Tongue (tissue), 3 donors: ENCODE measurements at places on chromosomes 4 and X.
A peak's percentile ranks its signal among the peaks of the same experiment; 100 is the strongest.

GRCh38 chrX:17072301-17072700, 125.8 kb downstream of the REPS2 start:
- DNase-seq = no peak

DNA sequence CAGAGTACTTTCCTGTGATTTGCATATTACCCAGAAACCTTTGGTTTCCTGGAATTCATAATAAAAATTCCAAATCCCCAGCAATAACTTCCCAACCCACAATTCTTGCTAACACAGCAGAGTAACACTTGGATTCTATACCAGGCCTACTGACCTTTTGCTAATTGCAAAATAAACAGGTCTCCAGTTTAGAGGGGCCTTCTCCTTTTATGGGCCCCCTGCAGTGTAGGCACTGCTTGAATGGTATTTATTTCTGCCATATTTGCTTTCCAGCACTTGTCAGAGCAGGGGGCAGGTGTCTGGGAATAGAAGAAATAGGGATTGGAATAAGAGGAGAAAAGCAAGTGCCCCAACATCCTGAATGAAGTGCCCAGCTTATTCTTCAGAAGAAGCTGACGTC, 25.3 kb upstream of the GPC3 start:
- DNase-seq = no peak

- no peak for DNase-seq
These were observed 511 bp upstream of the DUSP21 start for GRCh38 chrX:44843318-44843702.

DNA sequence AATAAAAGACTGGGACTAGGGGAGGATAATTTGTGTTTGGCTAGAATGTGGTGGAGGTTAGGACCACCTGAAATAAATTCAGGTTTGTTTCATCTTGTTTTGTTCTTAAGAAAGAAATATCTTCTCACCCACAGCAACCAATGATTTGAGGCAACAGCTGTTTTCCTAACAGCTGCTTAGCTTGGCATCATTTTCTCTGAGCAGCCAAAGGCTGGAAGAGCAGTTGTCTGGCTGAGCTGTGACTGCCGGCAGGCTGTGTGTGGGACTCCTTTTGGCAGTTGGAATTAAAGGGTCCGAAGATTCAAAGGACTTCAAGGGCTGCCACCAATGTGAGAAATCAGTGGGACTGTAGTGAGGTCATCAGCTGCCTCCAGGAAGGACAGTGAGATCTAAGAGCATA, 5.0 kb downstream of the TRIM75 start:
- DNase-seq = peak; percentile 93

GRCh38 chr4:184590196-184590595, 59.1 kb downstream of the CASP3 start:
- no peak for DNase-seq

DNA sequence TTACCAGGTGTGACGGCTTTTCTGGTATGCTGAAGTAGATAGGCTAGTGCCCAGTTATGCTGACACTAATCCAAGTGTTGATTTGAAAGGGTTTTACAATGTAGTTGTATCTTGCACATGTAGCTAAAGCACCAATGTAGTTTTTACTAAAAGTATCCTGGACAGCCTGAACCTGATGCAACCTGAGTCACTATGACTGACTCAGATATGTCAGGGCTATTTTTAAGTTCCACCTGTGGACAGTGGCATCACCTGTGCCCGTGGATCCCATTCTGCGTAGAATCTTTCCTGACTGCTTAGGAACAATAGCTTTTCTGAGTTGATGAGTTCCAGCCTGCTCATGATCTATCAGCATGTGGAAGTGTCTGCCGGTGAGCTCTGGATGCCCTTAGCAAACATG, 58.1 kb downstream of the CCNG2 start:
- DNase-seq = no peak

GRCh38 chrX:12892716-12893115, 13.7 kb upstream of the TLR8 start:
- no peak for DNase-seq

DNA sequence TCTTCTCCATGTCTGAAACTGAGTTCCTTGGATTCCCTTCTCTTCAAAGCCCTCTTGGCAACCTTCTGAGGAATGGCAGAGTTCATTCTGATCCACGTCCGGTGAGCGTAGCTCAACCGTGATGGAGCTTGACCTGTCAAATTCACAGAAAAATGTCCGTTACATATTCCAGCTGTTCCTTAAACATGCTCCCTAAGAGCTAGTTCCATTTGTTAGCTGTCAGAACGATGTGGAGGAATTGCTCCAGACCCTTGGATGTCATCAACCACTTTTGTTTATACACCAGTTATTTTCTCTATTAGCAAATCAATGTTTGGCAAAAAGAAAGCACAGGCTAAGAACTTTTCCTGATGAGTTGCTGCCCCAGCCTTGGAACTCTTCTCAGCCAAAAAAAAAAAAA, 50.1 kb downstream of the NHS start:
- DNase-seq = peak; percentile 50

DNA sequence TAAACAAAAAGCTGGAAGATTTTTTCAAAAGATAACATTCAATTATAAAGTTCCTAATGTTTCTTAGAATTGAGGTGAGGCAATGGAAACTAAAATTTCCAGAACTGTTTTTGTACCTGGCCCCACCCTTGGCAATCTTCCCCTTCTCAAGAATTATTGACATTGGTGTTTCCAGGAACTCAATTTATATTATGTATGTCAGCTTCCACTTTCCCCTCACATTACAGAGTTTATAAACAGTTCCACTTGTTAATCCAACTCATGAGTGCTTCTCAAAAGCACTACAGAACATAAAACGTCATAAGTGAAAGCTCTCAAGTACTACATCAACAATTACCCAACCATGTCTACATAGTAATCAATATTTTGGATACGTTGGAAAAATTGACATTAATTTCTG, 107.4 kb downstream of the FAM13A start:
- peak; percentile 40 for DNase-seq

DNA sequence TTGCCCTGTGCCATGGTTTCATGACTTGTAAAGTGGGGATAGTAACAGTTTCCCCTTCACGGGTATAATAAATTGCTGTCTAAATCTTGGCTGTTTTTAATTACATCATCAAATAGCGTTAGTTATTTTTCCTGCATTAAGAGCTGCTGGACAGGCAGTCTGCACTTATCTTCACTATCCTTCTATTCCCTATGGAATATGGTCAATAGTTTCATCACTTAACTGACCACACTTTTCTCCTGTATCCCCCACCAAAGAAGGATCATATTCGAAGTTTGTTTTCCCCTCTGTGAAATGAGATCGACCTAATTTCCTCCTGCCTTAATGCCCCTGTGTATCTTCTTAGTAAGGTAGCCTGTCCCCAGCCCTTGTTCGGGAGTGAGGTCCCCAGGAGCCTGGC, 133.2 kb downstream of the SHROOM3 start:
- no peak for DNase-seq

GRCh38 chrX:64398088-64398487, 2.8 kb upstream of the MTMR8 start:
- DNase-seq = no peak

GRCh38 chrX:97867266-97867665, 983.6 kb downstream of the RPA4 start:
- no peak for DNase-seq

DNA sequence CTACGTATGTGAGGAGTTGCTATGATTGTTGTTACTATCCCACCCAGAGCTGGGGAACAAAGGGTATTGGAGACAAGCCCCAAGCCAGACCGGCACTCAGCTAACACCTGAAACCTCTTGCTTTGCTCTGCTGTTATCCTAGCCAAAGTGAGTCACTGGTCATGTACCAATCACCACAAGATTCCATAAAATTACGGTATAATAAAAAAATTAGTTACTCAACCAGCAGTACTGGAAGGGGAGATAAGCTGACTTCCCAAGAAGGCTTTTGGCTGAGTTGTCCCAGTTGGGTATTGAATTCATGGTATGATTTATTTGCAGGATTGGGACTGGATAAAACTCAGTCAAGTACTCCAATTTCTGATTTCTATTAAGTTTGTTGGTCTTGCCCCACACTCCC, 5.3 kb downstream of the EDA2R start:
- DNase-seq = no peak

- peak; percentile 7 for DNase-seq
These were observed 35.0 kb upstream of the MAML3 start for GRCh38 chr4:140188975-140189374.

GRCh38 chr4:102764901-102765300, 4.1 kb upstream of the MANBA start:
- no peak for DNase-seq

DNA sequence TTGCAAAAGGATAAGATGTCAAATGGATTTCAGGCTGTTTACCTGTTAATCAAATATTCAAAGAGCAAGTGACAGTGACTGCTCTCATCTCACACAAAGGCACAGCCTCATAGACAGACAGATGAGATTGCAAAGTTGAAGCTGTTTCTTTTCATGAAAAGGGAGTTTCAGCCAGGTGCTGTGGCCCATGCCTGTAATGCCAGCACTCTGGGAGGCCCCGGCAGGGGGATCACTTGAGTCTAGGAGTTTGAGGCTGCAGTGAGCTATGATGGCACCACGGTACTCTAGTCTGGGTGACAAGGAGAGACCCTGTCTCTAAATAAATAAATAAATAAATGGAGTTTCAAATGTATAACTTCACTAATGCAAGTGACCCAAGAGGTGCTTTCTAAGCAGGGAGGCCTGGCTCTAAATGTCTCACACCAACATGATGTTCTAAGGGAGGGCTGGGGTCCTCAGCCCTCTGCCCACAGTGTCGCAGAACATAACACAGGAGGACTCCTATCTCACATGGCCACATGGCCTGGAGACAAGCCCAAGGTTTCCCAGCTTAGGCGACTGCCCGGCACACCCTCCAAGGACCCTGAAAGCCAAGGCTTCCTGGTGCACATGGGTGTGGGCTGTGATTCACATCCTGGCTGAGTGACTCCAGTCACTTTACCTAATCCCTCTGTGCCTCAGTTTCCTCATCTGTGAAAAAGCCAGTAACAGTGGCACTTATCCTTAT, 26.8 kb downstream of the PPP2R2C start:
- no peak for DNase-seq

DNA sequence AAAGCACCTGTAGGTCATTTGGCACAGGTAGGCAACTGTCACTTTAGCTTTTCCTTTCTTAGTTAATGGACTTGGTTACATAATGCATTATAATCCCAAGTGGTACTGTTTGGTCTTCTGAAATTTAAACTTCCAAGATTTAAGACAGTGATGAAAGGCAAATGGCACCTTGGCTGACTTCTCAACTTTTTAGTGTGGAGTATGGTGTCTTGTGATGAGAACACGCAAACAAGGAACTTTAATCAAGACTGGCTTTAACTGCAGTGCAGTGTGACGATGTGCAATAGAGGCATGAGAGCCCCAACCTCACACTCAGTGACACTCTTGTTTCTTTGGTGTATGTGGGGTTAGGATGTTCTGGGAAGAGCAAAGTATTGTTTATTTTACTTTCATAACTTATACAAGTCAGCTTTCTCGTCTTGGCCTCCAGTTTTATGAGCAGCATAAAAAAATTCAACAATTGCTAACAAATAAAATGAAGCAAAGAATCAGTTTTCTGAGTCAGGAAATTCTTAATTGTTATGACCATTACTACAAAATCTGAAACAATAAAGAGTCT, 171.9 kb downstream of the MAD2L1 start:
- peak; percentile 38 for DNase-seq

DNA sequence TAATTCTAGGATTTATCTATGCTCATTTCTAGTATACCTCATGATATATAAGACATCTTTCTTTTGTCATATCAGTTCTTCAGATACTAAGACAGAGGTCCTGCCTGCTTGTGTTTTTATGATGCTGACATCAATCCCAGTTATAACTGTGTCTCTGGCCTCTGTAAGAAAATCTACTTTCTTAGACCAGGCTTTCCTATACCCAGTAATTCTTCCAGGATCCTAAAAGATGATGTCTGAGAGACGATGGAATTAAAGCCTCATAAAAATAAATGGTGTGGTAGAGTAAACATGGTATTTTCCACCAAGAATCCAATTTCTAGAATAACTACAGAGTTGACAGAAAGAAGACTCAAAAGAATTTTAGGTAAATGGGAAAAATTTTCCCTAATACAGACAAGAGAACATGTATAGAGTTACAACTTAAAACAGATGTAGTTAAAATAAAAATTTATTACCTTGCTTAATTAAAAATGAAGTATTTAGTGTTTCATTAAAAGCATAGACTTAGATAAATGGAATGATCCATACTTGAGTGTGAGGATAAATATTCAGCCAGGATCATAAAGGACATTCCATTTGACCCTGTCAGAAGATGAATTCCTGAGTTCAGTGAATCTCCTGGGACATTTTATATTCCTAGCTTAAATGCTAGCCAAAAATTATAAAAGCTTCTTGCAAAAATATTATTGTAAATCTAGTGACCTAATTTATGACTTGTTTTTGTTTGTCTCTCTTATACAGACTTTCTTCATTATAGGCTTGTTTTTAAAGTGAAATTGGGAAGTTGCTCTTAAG, 137.4 kb downstream of the PDLIM5 start:
- no peak for DNase-seq

GRCh38 chrX:18890724-18891547, 93.0 kb downstream of the PHKA2 start:
- no peak for DNase-seq

- peak; percentile 27 for DNase-seq
These were observed 70.0 kb upstream of the FAM241A start for GRCh38 chr4:112075129-112075753.

- no peak for DNase-seq
These were observed 66.7 kb downstream of the STAG2 start for GRCh38 chrX:124028182-124028581.

DNA sequence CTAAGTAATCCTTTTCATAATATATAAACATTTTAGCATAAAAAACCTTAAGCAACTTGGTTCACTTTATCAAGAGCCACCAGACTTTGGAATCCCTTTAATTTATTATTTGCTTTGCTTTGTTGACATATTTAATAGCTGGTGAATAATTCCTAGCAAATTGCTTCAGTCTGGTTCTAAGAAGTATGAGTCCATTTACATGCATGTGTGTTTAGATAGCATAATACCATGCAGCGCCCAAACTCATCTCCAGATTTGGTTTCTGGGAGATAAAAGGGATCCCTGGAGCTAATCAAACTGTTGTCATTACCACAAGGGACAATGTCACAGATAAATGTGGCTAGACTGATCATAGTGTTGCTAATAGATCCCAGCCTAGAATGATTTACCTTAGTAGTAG, 111.8 kb downstream of the TMEM144 start:
- DNase-seq = no peak

- no peak for DNase-seq
These were observed 62.1 kb upstream of the EXOC1L start for GRCh38 chr4:55757356-55757952.

- peak; percentile 53 for DNase-seq
These were observed 21.6 kb downstream of the TSPAN6 start for GRCh38 chrX:100615005-100615404.

DNA sequence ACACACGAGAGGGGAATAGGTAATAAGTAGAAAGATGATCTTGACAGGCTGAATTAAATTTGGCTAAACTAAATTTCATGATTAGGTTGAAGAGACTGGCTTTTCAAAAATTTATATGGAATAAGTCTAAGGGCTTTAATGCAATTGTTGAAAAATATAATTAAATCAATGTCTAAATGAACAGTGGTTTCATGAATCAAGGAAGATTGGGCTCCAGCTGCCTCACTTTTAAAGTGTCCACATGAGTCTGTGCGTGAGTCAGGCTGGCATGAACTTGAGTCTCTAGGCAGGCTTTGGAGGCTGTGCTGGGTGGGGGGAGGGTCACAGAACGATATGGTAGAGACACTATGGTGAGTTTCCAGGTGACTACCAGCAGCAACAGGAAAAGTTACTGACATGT, 111.9 kb downstream of the SORBS2 start:
- no peak for DNase-seq

- DNase-seq = no peak
These were observed 23.1 kb downstream of the COL4A6 start for GRCh38 chrX:108415146-108415545.

- no peak for DNase-seq
These were observed 1.2 kb upstream of the QDPR start for GRCh38 chr4:17512973-17513665.
